ENCODE measurements at places on chromosomes 6 and 20.

- no peak for DNase-seq
These were observed 72.5 kb downstream of the PTPN1 start for GRCh38 chr20:50582591-50583234.

DNA sequence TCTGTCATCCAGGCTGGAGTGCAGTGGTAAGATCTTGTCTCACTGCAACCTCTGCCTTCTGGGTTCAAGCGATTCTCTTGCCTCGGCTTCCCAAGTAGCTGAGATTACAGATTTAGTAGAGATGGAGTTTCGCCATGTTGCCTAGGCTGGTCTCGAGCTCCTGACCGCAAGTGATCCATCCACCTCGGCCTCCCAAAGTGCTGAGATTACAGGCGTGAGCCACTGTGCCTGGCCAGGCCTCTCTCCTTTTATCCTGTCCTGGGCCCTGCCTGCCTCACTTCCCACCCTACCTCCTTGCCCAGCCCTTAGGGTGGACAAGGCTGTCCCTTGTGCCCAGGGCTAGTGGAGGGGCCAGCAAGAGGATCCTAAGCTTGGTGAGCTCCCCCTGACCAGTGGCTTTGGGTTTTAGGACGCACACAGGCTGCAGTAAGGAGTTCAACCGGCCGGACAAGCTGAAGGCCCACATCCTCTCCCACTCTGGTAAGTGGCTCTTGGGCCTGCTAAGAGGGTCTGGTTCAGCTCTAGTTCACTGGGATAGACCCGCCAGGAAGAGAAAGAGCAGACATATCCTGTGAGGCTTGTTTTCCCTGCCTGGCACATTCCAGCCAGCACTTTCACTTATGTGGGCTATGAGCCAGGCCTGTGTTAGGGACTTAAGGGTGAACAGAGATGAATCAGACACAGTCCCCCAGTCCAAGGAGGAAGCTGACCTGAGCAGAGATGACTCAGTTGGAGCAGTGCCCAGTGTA lies 21.9 kb upstream of the CHMP4B start:
- DNase-seq = no peak

DNA sequence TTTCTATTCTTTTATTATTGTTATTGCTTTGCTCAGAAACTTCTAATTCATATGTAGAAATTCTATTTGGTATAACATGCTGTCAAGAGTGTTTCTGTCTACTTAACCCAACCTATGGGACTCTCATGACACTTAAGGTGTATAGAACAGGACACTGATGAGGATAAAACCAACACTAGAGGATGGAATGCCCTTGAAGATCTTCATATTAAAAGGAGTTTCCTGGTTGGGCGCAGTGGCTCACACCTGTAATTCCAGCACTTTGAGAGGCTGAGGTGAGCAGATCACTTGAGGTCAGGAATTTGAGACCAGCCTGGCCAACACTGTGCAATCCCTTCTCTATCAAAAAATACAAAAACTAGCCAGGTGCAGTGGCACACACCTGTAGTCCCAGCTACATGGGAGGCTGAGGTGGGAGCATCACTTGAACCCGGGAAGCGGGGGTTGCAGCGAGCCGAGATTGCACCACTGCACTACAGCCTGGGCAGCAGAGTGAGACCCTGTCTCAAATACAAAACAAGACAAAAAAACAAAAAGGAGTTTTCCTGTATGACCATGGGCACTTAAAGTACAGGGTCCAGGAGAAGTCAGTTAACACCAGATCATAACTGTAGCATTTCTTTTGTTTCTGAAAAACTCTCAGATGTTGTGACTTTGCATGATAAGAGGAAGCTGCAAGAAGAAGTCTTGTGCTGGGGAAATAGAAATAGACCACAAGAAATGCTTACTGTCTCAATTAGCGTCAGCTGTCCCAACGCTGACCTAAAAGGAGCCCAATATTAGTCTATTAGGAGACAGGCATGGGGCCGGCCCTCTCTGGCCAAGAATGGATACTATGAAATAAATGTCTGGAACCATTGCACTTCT lies 38.9 kb upstream of the CD2AP start:
- DNase-seq = no peak

DNA sequence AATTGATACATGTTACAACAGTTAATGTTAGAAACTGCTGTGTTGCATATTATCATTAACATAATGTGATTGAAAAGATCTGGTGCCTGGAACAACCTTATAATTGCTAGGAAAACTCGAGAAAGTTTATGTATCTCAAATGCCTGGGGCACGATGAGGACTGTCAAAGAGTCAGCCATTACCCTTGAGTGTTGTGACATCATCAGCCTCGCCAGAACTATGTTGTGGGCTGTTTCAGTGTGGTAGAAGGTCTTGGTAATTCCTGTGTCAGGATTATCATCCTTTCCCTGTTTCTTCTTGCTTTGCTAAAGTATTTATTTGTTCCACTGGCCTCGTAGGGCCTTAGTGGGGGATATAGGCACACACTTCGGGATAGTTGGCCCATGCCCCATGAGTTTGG lies 185.1 kb downstream of the DTNBP1 start:
- no peak for DNase-seq

- no peak for DNase-seq
These were observed 5.1 kb downstream of the TMEM151B start for GRCh38 chr6:44275271-44275748.

GRCh38 chr20:2336471-2336870 lies 40.7 kb downstream of the TGM3 start:
- no peak for DNase-seq

DNA sequence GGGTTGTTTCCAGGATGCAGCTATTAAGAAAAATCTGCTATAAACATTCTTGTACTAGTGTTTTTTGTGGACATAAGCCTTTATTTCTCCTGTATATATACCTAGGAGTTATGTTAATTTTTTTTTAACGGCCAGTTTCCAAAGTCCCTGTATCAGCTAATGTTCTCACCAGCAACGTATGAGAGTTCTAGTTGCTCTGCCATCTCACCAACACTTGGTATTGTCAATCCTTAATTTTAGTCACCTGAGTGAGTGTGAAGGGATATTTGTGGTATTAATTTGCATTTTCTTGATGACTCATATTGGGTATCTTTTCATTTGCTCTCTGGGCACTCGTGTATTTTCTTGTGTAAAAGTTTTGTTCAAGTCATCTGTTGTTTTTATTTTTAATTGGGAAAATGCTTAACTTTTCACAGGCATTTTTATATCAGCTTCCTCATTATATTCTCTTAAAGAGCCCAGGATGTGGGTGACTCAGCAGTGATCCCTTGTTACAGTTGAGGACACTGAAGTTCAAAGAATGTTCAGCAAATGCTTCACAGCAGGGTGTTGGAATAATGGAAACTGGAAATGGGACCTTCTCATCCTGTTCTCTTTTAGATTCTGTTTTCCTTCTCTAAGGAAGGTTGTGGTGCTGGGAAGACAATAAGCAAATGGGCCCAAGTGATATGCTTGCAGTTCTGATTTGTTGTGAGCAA lies 211.7 kb upstream of the PRND start:
- DNase-seq = no peak

- DNase-seq = no peak
These were observed 185 bp upstream of the TNFRSF6B start for GRCh38 chr20:63696306-63696627.

GRCh38 chr6:16731478-16732051 lies 29.7 kb downstream of the ATXN1 start:
- DNase-seq = no peak

DNA sequence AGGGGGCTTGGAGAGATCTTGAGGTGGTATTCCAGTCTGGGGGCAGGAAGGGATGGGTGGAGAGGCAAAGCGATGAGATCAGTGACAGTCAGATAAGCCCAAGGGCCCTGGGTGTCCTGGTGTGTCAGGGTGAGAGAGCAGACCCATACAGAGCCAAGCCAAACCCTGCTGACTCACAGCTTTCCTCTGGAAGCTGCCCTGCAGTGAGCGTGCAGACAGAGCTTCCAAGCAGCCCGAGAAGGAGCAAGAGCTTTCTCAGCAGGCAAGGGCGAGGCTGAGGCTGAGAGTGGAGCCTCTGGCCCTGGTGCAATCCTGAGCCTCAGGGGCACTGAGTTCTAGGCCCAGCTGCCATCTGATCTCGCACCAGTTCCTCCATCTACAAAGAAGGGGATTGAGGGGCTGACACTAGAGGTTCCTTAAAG lies 91.1 kb upstream of the HIVEP1 start:
- DNase-seq = no peak

DNA sequence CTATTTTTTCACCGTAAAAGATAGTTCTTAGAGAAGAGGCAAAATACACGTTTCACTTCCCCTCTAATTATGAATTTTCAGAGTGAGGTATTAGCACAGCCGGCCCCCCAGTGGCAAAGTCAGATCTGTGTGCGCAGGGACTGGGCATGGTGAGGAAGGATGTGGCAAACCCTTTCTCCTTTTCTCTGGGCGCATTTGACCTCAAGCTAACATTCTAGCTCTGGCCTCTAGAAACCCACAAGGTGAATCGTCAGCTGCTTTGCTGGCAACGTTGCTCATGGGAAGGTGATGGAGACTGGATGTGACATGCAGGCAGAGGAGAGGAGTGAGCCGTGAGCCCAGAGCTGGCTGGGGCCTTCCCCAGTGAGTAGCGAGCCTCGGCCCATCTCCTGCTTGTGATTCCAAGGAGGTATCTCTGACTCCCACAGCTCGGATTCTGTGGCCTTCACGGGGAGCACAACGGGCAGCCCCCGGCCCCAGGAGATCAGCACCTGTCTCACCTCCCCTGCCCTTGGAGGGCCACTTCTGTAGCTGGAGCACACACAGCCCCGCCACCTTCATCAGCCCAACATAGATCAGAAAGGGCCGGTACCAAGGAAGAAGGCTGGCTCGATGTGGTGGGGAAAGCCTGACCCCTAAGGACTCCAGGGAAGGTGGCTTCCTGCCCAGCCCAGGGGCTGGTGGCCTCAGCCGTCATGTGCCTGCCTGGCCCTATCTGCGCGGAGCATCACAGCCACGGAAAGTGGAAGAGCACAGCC lies 152.8 kb downstream of the TAF4 start:
- DNase-seq = no peak

DNA sequence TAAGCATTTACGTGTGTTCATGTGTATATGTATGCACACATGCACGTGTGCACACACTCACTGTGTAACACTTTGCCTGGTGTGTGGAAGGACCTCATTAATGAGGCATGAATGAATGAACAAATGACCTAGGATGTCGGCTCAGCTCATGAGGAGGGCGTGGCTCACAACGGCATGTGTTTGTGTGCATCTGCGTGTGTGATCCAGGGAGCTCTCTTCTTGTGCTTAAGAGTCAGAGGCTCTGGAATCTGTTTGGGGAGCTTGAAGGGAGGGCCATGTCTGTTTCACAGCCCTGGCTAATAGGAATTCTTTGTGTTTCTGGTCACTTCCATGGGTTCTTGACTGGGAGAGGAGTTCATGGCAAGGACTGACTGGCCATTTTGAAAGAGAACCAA lies 32.7 kb downstream of the TOX2 start:
- no peak for DNase-seq

GRCh38 chr6:106126482-106126881 lies 40.3 kb downstream of the PRDM1 start:
- DNase-seq = no peak

GRCh38 chr6:34243901-34244884 lies 4.6 kb downstream of the SMIM29 start:
- no peak for DNase-seq

- no peak for DNase-seq
These were observed 113.6 kb downstream of the HDGFL1 start for GRCh38 chr6:22682979-22683378.

Measured in stimulated activated CD8-positive, alpha-beta memory T cell treated with anti-CD3 and anti-CD28 coated beads, Interleukin-2, amount 100 ng/mL, for 1 hour (primary cell).